ENCODE measurements at places on chromosomes 6 and 20.
A peak's percentile ranks its signal among the peaks of the same experiment; 100 is the strongest.

DNA sequence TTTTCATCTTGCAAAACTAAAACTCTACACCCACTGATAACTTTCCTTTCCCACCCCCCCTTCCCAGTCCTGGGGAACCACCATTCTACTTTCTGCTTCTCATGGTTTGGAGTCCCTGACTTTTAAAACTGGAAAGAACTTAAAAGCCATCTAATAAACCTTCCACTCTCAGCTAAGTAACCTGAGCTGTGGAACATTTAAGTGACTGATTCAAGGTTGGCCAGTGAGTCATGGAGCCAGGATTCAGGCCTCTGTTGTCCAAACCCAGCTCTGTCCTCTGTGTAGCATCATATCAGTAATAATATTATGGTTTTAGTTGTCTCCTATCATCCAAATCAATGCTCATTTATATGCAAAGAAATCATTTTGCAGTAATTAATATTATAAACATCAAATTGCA lies 176.0 kb upstream of the NT5E start:
- no peak for DNase-seq

- no peak for DNase-seq
Observed at GRCh38 chr6:170128811-170129681, 161.8 kb downstream of the DLL1 start.

- DNase-seq, result peak; percentile 43
Observed at GRCh38 chr6:52285177-52286068, 881 bp upstream of the MCM3 start.

GRCh38 chr6:129598244-129599187 lies 111.5 kb downstream of the ARHGAP18 start:
- DNase-seq, result peak; percentile 66

DNA sequence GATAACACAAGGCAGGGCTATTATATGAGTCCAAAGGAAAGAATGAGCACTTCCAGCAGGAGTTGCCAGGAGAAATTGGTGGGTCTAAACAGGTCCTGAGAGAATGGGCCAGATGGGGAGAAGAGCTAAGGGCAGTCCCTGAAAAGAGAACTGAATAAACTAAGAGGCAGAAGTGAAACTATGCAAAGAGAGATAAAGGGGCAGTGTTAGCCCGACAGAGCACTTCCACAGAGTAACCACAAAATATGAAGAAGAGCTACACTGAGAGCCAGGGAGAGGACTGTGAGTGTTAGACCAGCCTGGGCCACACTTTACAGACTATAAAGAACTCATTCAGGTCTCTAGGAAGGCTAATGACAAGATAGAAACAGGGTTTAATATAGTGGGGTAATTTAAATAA lies 43.8 kb downstream of the RALGAPA2 start:
- DNase-seq, result no peak

DNA sequence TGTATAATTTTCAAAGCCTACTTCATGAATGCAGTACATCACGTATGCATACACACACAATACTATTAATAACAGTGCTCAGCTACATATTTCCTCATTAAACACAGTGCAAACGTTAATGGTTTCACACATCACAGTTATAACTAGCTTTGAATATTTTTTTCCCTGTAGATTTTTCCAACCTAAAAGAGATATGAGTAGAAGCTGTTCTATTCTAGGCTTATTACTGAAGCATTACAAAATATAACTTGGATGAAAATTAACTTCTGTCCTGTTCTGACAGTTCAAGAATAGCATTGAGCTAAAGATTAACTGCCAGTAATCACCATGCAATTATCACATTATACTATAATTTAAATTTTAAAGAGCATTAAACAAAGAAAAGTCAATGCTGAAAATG lies 6.2 kb downstream of the LMBRD1 start:
- DNase-seq, result no peak

DNA sequence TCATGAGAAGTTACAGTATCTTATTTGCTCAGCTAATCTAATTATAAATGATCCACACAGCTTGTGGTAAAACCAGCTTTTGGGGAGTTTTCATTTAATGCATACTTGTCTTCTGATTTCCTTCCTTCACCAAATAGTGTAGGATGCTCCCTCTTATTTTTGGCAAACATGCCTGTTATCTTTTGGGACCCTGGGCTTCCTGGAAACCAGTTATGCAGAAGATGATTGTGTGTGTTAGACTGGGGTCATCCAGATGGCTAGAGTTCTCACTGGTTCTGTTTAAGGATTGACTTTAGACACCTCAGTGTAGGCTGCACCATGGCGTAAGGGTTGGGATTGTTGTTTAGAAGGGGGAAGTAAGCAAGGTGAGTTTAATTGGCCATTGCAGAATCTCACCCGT lies 61.3 kb downstream of the PTPN1 start:
- no peak for DNase-seq

GRCh38 chr6:141326426-141326825 lies 806.3 kb upstream of the GJE1 start:
- DNase-seq, result peak; percentile 100

- no peak for DNase-seq
Observed at GRCh38 chr20:1125277-1125676, 6.9 kb downstream of the PSMF1 start.

- peak; percentile 47 for DNase-seq
Observed at GRCh38 chr6:166627875-166628801, 1.1 kb upstream of the RPS6KA2 start.

- DNase-seq, result peak; percentile 52
Observed at GRCh38 chr20:3919352-3919751, 30.2 kb downstream of the PANK2 start.

DNA sequence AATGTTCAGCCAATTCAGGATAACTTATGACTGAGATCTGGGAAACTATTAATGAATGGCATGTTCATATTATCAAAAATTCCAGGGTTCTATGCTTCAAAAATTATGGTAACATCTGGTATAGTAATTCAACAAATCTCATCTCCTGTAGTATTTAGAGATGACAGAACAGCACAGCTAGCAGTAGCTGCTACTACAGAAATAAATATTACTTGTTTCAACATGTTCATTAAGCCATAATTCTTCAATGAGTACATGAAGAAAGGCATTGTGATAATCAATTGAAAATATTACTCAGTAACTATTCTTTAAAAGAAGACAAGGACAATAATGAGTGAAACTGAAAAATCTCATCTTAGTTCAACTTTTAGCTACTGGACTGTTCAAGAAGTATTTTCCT lies 66.8 kb downstream of the ATG5 start:
- no peak for DNase-seq

- DNase-seq, result no peak
Observed at GRCh38 chr6:3496395-3496794, 39.5 kb upstream of the SLC22A23 start.

GRCh38 chr6:34746104-34746846 lies 11.0 kb upstream of the SNRPC start:
- peak; percentile 12 for DNase-seq

DNA sequence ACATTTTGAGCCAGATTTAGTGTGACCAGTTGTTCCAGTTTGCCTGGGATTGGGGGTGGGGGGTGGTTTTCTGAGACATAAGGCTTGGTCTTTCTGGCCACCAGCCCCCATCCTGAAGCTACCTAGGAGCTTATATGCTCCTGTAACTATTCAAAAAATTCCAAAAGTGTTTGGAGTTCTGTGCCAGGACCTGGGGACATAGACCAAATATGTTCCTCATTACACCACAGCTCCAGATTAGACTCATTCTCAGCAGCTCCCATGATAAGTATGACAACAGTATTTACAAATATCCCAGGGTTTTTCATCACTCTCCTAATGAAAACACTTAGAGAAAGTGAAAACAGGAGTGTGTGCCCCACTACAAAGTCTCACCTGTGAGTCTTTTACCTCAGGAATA lies 37.8 kb upstream of the RNF144B start:
- peak; percentile 6 for DNase-seq

GRCh38 chr6:21947731-21948386 lies 349.0 kb downstream of the PRL start:
- no peak for DNase-seq

- DNase-seq, result no peak
Observed at GRCh38 chr20:23492292-23492691, 1.4 kb downstream of the CST8 start.

- peak; percentile 30 for DNase-seq
Observed at GRCh38 chr20:22794200-22794599, 209.8 kb upstream of the FOXA2 start.

DNA sequence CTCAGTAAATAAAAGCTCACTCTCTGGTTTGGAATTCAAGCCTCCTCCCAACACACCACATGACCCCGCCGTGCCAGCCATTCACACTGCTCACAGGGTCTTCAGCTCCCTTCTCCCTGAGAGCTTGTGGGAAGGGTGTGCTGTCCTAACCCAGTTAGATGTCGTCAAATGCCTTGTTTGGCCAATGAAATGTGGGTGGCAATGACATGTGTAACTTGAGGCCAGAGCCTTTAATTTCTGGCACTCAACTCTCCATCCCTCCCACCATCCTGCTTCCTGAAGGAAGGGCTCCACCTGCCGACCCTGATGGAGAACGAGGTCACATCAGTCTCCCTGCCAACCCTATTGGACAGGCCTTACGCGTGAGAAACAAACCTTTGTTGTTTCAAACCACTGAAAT lies 224.5 kb upstream of the AGPAT4 start:
- peak; percentile 72 for DNase-seq

GRCh38 chr6:13787137-13787536 lies 27.2 kb downstream of the MCUR1 start:
- DNase-seq, result peak; percentile 82

GRCh38 chr20:19497064-19497463 lies 261.0 kb upstream of the RIN2 start:
- no peak for DNase-seq

DNA sequence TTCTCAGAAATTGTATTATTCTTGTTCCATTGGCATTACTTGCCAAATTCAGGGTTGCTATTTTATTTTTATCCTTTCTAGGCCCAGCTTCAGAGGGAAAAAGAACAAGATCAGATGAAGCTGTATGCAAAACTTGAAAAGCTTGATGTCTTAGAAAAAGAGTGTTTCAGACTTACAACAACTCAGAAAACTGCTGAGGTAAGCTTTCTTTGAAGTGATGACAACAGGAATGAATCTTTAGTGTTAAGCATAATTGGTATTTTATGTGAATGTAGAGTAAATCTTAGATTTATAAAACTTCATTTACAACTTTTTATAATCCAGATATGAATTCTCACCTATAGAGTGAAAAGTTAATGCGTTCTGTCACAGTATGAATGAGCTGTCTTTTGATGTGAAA lies 58.4 kb downstream of the CEP57L1 start:
- no peak for DNase-seq

DNA sequence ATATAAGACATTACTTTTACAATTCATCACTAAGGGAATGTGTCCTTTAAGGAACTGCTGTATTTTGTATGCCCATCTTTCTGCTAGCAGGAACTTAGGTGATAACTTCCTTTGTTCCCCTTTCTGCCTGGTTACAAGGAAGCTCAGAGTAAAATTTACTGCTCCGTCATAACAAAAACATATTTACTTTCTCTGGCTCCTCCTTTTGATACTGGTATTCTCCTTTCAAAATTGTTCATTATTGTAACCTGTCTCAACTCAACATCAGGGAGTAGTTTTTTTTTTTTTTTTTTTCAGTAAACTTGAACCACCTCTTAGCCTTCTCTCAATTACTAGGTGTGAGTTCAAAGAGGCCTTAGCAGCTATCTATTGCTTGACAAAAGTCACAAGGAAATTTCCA lies 37.1 kb downstream of the RIPOR2 start:
- no peak for DNase-seq

DNA sequence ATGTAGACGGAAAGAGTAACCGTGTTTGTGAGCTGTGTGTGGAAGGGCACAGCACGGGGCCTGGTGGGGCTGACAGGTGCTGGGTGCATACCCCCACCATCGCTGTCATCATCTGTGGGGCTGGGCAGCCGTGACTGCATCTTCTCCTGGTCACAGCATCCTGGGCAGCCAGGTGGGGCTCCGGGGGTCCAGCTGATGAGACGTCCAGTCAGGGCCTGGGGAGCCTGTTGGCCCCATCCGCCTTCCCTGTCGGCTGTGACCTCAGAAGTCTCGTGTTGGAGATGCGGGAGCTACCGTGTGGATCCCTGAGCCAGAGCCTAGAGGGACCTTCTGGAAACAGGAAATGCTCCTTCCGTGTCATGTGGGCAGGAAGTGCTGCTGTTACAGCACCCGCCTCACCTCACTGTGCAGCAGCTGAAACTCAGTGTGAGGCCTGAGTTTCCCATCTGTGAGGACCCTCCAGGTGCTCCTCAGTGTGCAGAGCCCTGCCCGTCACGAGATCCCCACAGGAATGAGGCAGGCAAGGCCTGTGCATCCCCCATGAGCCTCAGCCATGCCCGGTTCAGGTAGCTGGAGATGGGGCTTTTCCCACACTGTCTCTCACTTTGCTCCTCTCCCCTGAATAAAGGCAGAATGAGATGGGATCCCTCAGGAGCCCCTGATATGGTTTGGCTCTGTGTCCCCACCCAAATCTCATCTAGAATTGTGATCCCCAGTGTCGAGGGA lies 108.7 kb downstream of the ERMARD start:
- no peak for DNase-seq

DNA sequence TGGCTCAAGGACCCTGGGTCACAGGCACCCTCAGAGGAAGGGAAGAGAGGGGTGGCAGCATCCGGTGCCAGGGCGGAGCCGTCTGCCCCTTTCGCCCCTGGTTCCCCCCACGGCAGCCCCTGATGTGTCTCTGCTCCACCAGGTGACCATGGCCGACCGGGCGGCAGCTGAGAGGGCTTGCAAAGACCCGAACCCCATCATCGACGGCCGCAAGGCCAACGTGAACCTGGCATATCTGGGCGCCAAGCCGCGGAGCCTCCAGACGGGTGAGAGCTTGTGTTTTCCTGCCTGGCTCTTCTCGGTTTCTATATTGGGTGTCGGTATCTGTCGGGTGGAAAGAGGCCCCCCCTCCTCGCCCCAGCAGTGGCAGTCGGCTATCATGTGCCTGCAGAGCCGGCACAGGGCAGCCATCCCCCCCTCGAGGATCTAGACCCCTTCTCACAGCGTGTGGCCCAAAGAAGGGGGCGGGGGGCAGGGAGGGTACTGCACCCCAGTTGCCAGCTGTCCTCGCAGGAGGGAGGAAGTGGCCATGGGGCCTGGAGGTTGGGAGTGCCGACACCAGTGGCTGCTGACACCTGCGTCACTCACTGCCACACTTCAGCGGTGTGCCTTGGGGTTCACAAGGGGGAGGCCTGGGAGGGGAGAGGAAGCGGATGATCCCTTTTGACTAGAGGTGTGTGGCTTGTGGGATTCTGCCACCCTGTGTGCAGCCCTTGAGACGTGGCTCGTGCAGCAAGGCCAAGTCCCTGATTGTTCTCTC lies 1.5 kb downstream of the RBM38 start:
- no peak for DNase-seq

DNA sequence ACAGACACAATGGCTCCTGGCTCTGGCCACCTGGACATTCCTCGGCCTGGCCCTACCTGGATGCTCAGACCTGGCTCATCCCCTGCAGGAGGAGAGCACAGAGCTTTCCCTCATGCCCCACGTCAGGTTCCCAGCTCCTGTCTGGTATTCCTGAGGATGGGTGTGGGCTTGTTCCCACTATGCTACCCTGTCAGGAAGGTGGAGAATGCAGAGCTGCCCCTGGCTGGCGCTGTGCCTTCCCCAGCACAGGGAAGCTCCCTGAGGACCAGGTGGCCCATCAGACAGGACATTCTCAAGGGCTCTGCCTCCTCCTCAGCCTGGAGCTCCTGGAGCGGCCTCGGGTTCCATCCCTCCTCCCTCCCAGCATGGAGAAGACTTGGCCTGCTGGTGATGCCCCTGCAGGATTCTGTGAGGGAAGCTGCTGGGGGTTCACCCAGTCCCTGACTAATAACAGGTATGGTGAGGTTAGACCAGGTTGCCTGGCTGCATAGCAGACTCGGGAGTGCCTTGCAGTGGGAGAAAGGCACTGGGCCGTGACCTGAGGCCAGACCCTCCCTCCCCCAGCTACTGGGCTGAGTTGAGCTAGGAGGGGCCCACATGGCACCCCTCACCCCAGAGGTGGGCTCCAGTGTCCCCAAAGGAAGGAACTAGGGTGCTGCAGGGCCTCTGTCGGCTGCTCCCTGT lies 156.0 kb upstream of the MLN start:
- no peak for DNase-seq
